Endothelial cell (in vitro differentiated cells): ENCODE measurements at places on chromosomes 12 and 14. TPM values are rescaled to one million over a fixed set of nuclear protein-coding genes. Genes with fewer than 3 reads are reported as not detected.
A peak's percentile ranks its signal among the peaks of the same experiment; 100 is the strongest.

GRCh38 chr12:132617822-132618682 is 524 bp upstream of the P2RX2 start:
- peaks cover 34% of the 10 kb centered on the region for H3K27me3 ChIP-seq
- peak overlapping the region; percentile 84 for H3K27ac ChIP-seq
- peak overlapping the region; percentile 85 for H3K4me3 ChIP-seq
- H3K4me1 ChIP-seq: peaks cover 9% of the 10 kb centered on the region
- H3K36me3 ChIP-seq: peaks cover 16% of the 10 kb centered on the region

The OVCH1 gene
- total RNA-seq: not detected

DNA sequence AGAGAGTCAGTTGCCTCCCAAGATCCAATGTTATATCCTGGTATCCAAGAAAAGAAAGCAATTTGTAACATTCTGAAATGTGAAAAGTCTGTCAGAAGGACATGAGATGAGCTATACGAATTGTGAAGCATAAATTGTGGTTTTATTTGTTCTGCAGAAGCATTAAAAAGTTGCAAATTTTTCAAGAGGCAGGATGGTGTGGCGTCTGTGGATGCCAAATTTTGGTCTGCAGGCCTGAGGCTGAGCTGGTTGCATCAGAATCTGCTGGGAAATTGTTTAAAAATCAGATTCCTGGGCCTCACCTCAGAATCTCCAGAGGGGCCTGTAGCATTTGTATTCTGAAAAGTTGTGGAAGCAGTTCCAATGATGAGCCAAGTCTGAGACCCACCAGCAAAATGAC is 284.7 kb downstream of the NUAK1 start:
- H3K27me3 ChIP-seq: no peaks in the 10 kb centered on the region
- H3K27ac ChIP-seq: no peak overlapping the region
- H3K4me1 ChIP-seq: peaks cover 5% of the 10 kb centered on the region
- DNase-seq: no peak
- no peak overlapping the region for H3K4me3 ChIP-seq

DNA sequence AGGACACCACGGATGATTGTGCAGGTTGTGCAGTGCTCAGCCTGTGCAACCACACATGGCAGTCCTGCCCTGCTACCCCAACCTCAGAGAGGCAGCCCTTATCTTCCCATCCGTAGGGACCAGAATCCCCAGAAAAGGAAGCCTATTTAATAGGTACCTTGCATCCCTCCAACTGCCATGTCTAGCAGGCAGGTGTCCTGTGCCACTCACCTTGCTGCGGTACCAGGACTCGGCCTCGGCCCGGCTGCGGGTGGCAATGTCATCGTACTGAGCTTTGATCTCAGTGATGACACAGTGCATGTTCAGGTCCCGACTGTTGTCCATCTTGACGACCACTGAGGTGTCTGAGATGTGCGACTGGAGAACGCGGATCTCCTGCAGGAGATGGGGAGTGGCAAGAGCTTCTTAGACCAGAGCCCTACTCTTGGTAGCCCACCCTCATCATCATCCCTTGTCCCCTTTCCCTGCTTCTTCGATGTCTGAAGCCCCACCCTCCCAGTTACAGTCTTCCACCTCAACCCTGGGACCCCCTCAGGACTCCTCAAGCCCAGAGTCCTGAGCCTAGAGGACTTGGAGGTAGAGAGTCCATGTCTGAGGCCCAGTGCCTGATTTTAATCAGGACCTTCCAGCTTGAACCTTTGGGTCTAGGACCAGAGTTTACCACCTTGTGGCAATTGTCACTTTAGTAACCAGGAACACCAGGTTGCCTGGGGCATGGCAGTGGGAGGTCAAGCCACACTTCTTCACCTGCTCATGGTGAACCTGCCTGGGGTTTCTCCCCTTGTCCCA is 20.5 kb downstream of the KRT7 start:
- no peak overlapping the region for H3K4me3 ChIP-seq
- peaks cover 15% of the 10 kb centered on the region for H3K4me1 ChIP-seq
- no peak overlapping the region for H3K27ac ChIP-seq
- no peak for DNase-seq
- H3K27me3 ChIP-seq: peaks cover 24% of the 10 kb centered on the region

GRCh38 chr12:121578230-121579189 is 2.3 kb downstream of the KDM2B start:
- H3K36me3 ChIP-seq: peaks cover 14% of the 10 kb centered on the region
- no peak overlapping the region for H3K27ac ChIP-seq
- DNase-seq: peak; percentile 46
- H3K4me3 ChIP-seq: peak overlapping the region; percentile 86
- H3K27me3 ChIP-seq: peaks cover 16% of the 10 kb centered on the region
- H3K4me1 ChIP-seq: peaks cover 45% of the 10 kb centered on the region

The FERMT2 gene
- 188 TPM for total RNA-seq

The SLC4A8 gene
- total RNA-seq: 16.7 TPM

DNA sequence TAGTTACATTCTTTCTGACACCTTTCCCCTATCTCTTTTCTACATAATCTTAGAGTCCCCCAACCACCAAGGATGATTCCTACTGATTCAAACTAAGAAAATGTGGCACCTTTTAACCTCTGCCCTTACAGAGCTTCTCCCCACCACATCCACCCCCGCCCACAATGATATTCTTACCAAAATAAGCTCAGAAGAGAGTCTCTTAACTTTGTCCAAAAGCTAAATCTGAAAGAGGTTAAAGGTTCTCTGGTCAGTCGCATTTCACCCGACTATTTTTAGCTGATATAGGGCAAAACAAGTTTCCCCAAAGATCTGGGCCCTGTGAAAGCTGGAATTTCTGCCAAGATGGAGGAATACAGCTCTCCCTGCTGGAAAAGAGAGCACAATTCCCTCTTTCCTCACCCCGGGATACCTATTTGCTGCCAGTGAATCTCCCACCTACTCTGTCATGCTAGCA is 128.6 kb downstream of the ZFP36L1 start:
- H3K27me3 ChIP-seq: peaks cover 5% of the 10 kb centered on the region
- no peak overlapping the region for H3K4me3 ChIP-seq
- H3K4me1 ChIP-seq: peaks cover 8% of the 10 kb centered on the region
- no peak for DNase-seq

The RGS6 gene
- total RNA-seq: 15.7 TPM
